AG08396 (cell line): ENCODE measurements at places on chromosomes 16 and 17.

DNA sequence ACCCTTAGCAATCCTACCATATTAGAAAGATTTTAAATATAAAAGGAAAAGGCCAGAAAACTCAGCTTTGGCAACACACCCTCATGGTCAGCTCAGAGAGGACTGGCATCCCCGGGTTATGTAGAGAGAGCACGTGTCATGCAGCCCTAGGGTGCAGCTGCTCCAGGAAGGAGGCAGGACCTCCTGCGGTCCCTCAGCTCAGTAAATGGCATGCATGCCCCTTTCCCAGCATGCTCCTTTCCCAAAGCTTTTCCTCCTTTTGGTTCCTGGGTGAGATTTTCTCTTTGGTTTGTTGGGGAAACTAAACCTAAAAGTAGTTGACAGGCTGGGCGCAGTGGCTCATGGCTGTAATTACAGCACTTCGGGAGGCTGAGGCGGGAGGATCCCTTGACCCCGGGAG, 3.9 kb downstream of the GAN start:
- no peak for DNase-seq

DNA sequence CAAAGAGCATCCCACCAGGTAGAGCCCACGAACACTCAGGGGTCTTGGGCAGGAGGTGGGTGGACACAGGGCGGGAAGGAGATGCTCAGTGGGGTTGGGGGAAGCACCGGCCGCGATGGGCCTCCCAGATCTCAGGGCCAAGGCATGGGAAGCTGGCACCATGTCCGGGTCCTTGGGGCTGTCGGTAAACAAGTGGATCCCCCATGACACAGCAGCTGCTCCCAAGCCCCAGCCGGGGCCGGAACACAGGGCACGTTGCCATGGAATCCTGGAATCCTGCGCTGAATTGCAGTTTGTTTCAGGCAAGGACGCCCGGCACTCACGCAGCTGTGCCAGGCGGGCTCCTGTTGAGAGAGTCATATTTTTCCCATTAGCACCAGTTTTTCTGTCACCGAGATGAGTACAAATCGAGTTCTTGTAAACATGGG, 23.0 kb upstream of the CHMP6 start:
- peak; percentile 90 for DNase-seq

- peak; percentile 94 for DNase-seq
Measured at GRCh38 chr17:44363613-44364159, at the start of gene FAM171A2. TSS of gene FAM171A2 (minus strand) at chr17:44363853. CDS start at chr17:44363714, 139 bp downstream.

DNA sequence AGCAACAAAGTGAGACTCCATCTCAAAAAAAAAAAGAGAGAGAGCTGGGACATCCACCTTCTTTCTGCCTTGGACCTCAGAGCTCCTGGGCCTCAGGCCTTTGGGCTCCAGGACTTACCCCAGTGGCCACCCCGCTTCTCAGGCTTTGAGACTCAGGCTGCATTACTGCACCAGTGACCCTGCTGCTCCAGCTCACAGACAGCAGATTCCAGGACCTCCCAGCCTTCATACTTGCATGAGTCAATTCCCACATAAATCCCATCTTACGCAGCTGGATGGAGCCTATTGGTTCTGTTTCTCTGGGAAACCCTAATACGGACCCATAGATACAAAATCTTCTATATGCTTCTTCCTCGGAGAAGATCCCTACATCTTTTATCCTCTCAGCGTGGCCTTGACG, 2.1 kb upstream of the CEP295NL start:
- no peak for DNase-seq

DNA sequence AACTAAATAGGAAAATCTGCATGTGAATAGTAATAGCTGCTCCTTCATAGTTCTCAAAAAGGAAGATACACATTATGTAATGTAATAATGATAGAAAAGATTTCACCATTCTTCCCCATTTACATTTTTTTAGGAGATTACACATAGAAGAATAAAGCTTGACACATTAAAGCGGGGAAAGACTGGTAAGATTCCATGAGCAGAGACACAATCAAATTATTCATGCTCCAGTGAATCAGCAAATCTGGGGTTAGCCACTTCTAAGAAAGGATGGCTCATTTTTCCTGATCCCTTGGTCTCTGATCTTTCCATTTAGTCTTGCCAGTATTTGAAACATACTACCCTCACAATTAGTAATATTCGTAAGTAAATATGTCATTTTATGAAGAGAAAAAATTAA, 81.9 kb downstream of the CA4 start:
- DNase-seq = no peak

DNA sequence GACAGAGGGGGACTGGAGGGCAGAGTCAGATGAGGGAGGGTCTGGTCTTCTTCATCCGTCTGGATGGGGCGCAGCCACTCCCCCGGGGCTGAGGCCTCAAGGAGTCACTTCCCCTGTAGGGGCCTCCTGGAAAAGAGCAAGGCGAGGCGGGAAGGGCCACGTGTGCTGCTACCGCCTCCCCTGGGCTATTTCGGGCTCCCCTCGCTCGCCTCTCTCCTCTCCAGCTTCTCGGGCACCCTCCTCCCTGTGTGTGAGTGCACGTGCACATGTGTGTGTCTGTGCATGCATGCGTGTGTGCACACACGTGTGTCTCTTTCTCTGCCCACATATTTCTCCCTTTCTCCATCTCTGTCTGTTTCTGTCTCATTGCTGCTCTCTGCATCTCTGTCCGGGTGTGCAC, 10.1 kb downstream of the GSG1L start:
- no peak for DNase-seq

- no peak for DNase-seq
Measured at GRCh38 chr16:73124665-73125375, 76.9 kb upstream of the ZFHX3 start.

GRCh38 chr17:2482218-2482617, 29.5 kb downstream of the METTL16 start:
- no peak for DNase-seq

DNA sequence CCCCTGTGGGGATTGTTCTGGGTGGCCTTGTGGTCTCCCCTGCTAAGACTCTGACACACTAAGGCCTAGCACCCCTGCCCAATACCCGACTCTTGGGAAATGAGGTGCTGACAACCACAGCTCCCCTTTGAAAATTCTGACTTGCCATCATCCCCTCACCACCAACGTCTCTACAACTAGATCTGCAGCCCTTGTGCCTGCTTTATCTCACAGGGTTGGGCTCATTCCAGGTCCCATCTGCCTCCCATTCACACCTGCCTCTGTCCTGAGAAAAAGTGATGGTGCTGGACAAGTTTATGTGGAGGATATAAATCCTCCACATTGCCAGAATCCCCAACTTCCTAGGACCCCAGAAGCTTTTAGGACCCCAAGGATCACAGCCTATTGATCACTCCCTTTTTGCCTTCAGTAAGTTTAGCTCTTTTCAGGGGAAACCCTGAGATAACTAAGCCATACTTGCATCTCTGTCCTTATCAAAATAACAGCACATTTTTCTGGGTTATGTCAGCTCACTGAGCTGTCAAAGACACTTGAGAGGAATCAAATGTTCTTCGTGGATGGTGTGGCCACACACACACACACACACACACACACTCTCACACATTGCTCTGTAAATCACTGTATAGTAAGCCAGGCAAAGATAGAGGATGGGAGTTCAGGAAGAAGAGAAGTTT, 136.8 kb upstream of the CES5A start:
- no peak for DNase-seq

DNA sequence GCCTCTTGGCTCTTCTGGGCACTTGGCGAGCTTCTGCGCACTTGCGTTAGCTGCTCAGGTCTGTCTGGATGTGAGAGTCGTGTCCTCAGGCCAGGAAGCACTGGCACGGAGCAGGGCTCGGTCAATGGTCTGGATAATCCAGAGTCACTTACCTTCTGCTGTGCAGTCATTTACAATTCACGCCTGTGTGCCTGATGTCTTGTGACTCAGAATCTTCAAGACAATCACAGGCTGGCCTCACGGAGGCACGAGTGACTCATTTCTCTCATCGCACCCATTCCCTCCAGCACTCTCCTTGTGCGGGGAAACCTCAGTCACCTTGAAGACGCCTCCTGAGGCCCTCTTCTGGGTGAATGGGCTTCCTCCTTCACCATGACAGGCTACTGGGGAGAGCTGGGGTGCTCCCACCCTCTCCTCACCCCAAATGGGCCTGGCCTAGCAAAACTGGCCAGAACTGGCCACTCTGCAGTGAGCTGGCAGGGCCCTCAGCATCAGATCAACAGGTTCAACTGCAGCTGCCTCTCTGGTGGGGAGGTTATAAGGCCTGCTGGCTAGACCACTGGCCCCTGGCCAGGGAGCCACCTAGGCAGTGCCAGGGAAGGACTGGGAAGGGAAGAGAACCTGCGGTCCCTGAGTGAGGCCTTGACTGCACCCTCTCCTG, 1.9 kb upstream of the CAPN15 start:
- DNase-seq = peak; percentile 82

DNA sequence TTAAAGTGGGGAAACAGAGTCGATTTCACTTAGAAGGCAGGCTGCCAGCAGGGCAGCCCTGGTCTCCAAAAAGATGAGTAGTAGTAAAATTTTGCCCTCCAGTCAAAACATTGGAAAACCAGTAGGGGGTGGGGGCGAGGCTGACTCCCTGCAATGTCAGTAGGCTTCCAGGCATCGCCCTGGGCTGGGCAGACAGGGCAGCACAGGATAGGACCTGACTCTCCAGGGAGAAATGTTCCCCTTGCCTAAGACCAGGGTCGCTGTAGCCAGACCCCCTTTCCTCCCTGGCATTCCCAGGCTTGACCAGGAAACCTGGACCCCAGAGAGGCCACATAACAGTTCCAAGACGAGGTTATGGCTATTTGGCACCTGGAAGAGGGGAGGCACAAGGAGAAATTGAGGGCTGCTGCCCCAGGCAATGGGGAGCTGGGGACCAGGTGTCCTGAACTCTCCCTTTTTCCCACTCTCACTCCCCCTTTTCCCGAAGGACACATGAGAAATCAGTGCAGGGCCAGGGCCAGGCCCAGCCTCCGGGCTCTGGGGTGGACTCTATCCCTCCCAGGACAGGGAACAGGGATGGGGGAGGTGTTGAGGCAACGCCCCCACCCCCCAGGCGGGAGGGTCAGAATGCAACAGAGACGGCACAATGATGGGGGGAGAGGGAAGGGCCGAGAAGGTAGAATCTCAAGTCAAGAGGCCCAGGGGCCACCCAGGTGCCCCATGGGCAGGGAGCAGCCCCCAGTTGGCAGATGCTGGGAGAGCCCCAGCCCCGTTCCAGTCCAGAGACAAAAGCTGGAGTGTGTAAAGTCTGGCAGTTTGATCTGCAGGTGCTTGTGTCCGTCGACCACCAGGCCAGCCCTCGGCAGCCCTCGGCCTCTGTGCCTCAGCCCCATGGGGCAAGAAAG, 4.5 kb upstream of the SAMD14 start:
- no peak for DNase-seq

DNA sequence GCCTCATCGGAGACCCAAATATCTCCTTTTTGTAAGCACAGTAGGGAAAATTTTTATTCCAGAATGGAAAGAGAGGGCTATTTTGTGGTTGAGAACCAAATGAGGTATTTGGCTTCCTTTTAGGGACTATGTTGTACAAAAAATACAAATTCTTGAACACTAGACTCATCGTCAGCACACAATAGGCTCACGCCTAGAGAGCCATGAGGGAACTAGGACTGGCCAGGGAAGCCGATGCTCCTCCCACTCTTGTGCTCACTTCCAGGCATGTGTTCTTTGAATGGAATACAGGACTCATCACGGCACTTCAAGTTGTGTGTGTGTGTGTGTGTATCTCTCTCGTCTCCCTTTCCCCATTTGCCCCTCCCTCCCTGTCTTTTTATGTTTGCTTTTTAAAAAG, 17.8 kb upstream of the BLMH start:
- DNase-seq = no peak

GRCh38 chr16:964356-965035, 6.3 kb downstream of the LMF1 start:
- DNase-seq = no peak

DNA sequence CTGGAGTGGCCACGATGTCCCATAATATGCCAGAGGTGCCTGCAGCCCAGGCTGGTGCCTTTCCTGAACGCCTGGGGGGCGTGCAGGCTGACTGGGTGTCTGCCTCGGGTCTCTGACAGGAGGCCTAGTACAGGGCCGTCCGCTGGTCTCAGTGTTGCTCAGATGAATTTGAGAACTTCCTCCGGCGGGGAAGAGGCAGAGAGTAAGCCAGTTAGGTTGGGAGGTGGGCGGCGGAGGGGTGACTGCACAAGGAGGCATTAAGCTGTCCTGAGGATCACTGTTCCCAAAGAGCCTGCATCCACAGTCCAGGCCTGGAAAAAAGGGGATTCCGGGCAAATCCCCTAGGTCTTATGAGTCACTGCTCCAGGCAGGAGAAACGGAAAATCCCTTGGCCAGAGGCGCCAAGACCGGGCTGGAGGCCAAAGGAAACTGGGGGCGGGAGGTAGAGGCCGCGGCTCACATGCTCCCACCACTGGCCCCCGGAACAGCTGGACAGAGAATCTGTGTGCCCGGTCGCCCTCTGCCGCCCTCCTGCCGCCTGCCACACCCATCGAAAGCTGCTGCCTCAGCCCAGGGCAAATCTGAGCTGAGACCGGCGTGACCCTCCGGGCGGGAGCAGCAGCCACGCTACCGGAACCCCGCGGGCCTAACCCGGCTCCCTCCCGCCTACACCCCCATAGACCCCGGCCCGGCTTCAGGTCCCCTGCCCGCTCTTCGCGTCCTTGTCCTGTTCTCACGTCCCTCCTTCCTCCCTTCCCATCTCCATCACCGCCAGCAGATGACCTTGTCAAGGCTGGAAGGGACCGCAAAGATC, 1.2 kb downstream of the TRIM47 start:
- DNase-seq = peak; percentile 91

GRCh38 chr16:66928702-66929388, 3.5 kb upstream of the RRAD start:
- DNase-seq = no peak

- DNase-seq = no peak
Measured at GRCh38 chr16:88478889-88479792, 26.1 kb downstream of the ZFPM1 start.

GRCh38 chr17:34567691-34568465, 11.5 kb upstream of the TMEM132E start:
- DNase-seq = no peak

DNA sequence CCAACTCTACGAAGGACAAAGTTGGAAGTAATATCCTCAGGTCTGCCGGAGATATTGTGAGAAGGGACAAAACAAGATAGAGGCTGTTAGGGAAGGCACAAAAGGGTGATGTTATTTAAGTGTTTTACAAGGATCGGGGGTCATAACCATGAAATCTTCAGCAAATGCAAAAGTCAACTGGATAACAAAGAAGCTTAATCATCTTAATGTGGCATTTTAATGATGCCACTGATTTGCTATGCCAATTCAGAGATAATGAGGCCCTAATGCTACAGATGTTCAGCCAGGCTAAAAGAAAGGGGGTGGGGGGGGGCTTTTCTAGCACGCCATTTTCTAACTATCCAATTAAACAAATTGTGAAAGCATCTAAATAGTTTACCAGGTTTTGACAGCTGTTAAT, 63.1 kb downstream of the IKZF3 start:
- no peak for DNase-seq

GRCh38 chr16:52141871-52142270, 405.1 kb downstream of the TOX3 start:
- DNase-seq = no peak

- no peak for DNase-seq
Measured at GRCh38 chr17:71935341-71935740, 185.5 kb upstream of the SOX9 start.

- no peak for DNase-seq
Measured at GRCh38 chr16:51390877-51391276, 239.8 kb upstream of the SALL1 start.

- no peak for DNase-seq
Measured at GRCh38 chr16:57799600-57800199, 2.6 kb downstream of the KIFC3 start.

GRCh38 chr17:7437950-7438614, 1.2 kb upstream of the FGF11 start:
- no peak for DNase-seq
